ENCODE measurements at places on chromosomes 7 and 10. TPM values are rescaled to one million over a fixed set of nuclear protein-coding genes. Genes with fewer than 3 reads are reported as not detected.

Gene LRRC18
- total RNA-seq: not detected

Gene HMX3
- total RNA-seq: not detected

Gene BCCIP
- 53.1 TPM for total RNA-seq

Gene EZH2
- 106 TPM for total RNA-seq

Gene OPALIN
- not detected for total RNA-seq

Gene GIMAP6
- 65.0 TPM for total RNA-seq

DNA sequence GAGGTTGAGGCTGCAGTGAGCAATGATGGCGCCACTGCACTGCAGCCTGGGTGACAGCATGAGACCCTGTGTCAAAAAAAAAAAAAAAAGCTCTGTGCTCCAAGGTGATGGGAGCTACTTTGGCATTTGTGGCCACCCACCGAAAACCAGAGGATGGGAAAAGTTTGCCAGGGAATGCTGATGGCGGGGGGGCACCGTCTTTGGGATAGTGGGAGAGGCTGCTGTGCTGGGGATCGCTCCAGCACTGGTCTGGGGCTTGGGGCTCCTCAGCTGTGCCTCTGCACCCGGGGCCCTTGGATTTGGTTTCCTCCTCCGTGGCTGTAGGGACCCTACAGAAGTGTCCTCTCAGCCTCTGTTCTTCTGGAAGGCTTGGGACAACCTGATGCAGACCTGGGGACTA, 11.7 kb upstream of the RAMP3 start:
- DNase-seq: no peak

- DNase-seq: peak; percentile 37
Observed at GRCh38 chr7:98206451-98207330, 4.5 kb upstream of the BHLHA15 start.

DNA sequence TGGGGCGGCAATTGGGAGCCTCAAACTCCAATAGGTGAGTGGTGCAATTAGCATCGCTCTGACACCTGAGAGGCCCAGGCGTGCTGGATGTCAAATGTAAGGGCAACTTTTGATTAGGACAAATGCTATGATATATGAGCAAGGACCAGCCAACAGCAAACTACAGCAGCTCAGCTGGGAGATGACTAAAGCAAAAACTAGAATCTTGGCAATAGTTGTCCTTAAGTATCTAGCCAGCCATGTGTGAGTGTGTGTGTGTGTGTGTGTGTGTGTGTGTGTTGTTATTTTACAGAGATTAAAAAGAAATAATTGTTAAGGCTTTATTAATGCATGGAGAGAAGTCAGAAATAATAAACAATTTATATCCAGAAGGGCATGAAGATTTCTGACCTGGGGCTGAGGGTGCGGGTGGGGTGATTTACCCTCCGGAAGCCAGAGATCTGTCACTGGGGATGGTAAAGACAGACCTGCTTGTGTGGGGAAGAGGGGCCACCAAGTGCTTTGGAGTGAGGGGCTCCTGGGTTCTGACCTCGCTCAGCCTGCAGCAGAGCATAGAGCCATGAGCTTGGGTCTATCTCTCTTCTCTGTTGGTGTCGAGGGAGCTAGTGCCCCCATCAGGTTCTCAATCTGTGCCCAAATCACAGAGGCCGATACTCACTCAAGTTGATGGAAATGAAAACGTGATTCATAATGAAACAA, 77.3 kb downstream of the EMX2 start:
- no peak for DNase-seq

DNA sequence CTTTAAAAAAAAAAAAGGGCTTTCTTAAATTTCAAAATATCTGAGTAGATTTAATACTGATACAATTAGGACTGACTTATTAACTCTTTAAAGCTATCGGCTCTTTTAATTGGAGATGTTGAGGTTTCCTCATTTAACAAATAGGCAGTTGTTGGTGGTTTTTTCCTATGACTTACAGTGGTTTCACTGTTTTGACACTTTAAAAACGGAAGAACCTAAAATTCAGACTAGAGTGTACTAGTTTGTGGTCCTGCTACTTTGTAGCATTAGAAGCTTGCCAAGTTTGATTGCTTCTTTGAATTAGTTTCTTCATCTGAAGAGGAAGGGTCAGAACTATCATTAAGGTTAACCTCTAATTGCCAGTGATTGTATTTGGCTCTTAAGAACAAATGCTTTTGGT, 27.7 kb downstream of the CUL1 start:
- no peak for DNase-seq

GRCh38 chr7:107953924-107954303, 49.0 kb downstream of the LAMB1 start:
- DNase-seq: no peak

- DNase-seq: no peak
Observed at GRCh38 chr7:55026867-55027490, 8.2 kb downstream of the EGFR start.

DNA sequence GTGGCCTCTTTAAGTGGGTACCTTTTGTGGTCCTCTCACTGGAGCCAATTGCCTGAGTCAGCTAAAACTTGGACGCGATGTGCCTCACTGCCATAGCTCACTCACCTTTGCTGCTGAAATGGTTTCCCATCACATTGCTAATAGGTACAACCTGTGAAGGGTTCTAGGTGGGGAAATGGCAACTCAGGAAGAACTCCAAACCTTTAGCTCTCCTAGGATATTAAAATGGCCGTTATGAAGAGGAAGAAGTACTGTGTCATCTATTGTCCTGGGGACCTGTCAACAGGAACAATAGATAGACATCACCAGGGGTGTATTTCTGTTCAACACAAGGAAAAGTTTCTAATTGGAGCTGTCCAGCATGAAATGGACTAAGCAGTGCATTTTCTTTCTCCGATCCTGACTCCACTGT, 1.2 kb upstream of the ZNF655 start:
- no peak for DNase-seq

DNA sequence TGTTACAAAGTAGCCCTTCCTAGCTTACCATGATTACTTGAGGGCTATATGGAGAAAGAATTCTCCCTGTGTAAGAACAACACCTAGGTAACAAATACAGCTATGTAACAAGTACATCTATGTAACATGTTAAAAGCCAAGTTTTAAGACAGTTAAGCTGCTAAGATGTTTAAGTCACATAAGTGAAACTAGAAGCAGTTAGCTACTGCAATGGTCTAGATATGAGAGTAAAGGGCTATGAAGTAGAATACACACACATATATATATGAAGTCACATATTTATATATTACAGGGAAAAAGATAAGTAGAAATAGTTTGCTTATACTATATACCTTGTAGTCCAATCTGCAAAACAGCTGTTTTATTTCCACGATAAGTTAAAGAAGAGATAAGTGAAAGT, 14.4 kb downstream of the POT1 start:
- DNase-seq: no peak

DNA sequence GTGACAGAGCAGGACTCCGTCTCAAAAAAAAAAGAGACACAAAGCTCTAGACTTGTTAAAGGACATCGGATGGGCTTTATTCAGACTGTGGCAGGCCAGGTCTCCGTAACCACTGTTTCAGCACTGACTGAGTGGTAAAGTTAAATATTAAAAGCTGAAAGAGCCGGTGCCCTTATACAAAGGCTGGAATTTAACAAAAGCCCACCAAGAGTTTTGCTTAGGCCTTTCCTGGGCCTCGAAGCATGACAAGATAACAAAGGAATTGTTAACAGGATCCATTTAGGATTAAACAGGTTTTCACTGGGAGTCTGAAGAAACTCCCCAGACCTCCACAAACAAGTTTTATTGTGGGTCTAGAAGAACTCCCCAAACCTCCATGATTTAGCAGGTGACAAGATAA, 727.8 kb downstream of the TYW1 start:
- DNase-seq: no peak

DNA sequence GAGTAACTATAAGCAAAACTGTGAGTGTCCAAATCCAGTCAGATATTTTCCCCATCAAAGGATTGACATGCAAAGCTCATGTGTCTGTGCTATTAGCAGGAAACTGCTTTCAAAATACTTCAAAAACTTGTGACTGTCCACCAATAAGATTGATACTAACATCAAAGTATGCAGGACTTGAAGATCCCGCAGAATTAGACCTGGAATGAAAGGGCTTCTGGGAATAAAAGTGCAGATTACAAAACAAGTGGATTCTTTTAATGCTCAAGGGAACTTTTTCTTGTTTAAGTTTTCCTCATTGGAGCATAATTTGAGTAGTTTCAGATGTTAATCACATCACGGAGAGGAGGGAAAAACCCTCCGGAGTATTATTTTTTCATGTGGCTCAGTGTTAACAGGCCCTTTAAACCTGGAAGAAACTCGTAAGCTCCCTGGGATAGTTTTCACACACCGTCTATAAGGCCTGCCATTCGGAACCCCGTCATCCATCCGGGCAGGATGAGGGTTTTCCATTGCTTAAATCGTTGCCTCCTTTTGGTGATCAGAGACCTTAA, 33.9 kb upstream of the MKX start:
- no peak for DNase-seq

- no peak for DNase-seq
Observed at GRCh38 chr10:68517188-68517587, 10.1 kb downstream of the SLC25A16 start.

DNA sequence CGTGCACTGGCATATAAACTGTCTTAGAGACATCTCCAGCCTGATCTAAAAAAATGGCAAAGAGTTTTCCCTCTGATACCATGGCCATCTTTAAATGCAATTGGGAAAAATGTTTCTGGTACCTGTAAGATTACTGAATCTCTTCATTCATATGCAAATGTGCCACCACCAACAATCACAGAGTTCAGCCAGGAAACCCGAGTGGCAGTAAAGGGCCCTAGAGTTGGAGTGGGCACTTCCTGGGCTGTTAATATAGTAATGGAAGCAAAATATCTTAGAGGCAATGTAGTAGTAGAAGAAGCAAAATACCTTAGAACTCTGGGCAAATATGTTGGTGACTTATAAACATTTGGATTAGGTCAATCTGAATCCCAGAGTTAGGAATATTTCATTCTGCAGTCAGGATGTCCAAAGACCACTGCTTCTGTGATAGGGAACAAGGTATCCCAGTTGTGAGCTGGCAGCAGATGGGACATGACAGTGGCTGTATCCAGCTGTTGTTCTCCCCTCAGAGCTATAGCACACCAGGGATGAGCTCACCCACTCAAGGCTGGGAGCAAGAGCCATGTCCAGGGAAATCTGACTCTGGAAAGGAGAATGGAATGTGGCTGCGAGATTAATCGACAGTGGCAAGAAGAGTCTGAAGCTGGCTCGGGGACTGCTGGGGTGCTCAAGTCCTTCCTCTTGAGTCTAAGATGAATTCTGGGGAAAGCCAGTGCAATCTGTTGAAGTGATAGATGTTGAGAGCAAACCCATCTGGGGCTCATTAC, 332.1 kb downstream of the PHTF2 start:
- no peak for DNase-seq

- DNase-seq: no peak
Observed at GRCh38 chr7:123792547-123792946, 43.7 kb upstream of the WASL start.

- DNase-seq: no peak
Observed at GRCh38 chr7:112896026-112896601, 105.9 kb upstream of the TMEM168 start.

GRCh38 chr7:123570390-123571182, 13.0 kb upstream of the NDUFA5 start:
- DNase-seq: no peak

DNA sequence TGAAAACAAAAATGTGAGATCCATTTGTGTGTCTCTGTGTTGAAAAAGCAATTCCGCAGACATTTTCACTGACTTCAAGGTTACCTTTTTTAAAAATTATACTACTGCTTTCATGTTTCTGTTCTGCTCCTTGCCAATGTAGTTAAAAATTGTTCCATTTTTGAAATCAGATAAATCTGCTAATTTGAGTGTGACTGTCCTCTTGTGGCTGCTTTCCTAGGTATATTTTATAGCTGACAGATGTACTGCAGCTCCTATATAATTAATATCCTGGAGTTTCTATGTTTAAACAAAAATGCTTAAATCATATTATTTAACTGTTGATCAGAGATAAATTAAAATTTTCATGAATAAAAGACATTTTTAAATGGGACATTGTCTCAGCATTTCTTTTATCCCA, 177.6 kb upstream of the LRRTM3 start:
- no peak for DNase-seq
